ENCODE measurements at places on chromosomes 6 and 20. TPM values are rescaled to one million over a fixed set of nuclear protein-coding genes. Genes with fewer than 3 reads are reported as not detected.

GRCh38 chr20:9258901-9259300 is 190.0 kb downstream of the PLCB4 start:
- no peaks in the 10 kb centered on the region for H3K27me3 ChIP-seq
- no peak overlapping the region for H3K4me3 ChIP-seq
- no peak for DNase-seq
- no peaks in the 10 kb centered on the region for H3K36me3 ChIP-seq
- no peak overlapping the region for H3K27ac ChIP-seq
- no peaks in the 10 kb centered on the region for H3K4me1 ChIP-seq

GRCh38 chr6:75201901-75202672 is 3.8 kb downstream of the COL12A1 start:
- peak overlapping the region; percentile 76 for H3K27ac ChIP-seq
- no peaks in the 10 kb centered on the region for H3K36me3 ChIP-seq
- peak overlapping the region; percentile 59 for H3K4me3 ChIP-seq
- peaks cover 32% of the 10 kb centered on the region for H3K4me1 ChIP-seq

DNA sequence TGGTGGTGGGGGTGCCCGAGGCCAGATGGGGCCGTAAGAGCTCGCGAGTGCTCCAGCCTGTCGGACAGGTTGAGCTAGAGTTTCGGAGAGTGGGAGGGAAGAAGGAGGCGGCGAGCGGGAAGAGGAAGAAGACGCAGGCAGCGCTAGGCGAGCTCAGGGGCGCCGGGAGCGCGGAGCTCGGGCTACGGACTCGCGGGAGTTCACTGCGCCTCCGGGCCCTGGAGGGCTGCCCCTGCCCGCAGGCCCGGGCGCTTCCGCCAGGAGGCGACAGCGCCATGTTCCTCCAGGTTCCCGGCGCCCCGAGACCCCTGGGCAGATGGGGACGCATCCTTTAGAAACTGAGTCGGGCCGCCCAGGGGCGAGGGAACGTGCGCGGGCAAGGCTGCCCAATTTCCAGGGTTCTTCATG is 984 bp downstream of the TFAP2C start:
- DNase-seq: peak; percentile 54
- peaks cover 4% of the 10 kb centered on the region for H3K4me1 ChIP-seq
- H3K27me3 ChIP-seq: no peaks in the 10 kb centered on the region
- H3K36me3 ChIP-seq: peaks cover 5% of the 10 kb centered on the region
- peak overlapping the region; percentile 65 for H3K27ac ChIP-seq

DNA sequence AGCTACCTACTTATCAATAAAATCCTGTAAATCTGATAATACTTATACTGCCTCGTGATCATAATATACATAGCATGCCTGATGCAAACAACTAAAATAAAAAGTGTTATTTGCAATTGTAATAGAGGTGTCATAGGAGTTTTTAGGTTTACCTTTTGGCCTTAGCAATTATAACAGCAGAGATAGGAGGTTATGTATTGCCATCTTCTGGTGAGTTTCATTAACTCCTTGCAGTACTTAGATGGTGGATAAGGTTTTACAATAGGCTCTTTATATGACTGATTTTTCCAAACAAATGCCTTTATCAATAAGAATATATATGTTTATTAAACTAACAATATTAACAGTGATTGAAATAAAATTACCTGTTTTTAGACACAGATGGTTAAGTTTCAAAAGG is 27.8 kb upstream of the MYCT1 start:
- no peaks in the 10 kb centered on the region for H3K36me3 ChIP-seq
- peak; percentile 33 for DNase-seq
- H3K4me3 ChIP-seq: no peak overlapping the region
- no peaks in the 10 kb centered on the region for H3K27me3 ChIP-seq
- no peaks in the 10 kb centered on the region for H3K4me1 ChIP-seq

GRCh38 chr20:43895235-43895634 is 19.4 kb upstream of the TOX2 start:
- no peak overlapping the region for H3K27ac ChIP-seq
- no peaks in the 10 kb centered on the region for H3K4me1 ChIP-seq
- H3K27me3 ChIP-seq: no peaks in the 10 kb centered on the region
- DNase-seq: no peak
- no peaks in the 10 kb centered on the region for H3K36me3 ChIP-seq

- H3K27ac ChIP-seq: peak overlapping the region; percentile 25
- H3K36me3 ChIP-seq: no peaks in the 10 kb centered on the region
- peak; percentile 73 for DNase-seq
- peak overlapping the region; percentile 35 for H3K4me3 ChIP-seq
- peaks cover 10% of the 10 kb centered on the region for H3K4me1 ChIP-seq
Measured at GRCh38 chr6:28988536-28989311, 16.4 kb downstream of the ZNF311 start.

- no peaks in the 10 kb centered on the region for H3K4me1 ChIP-seq
- H3K27me3 ChIP-seq: no peaks in the 10 kb centered on the region
- H3K27ac ChIP-seq: no peak overlapping the region
Measured at GRCh38 chr6:91761621-91762020, 1174.7 kb upstream of the MAP3K7 start.

DNA sequence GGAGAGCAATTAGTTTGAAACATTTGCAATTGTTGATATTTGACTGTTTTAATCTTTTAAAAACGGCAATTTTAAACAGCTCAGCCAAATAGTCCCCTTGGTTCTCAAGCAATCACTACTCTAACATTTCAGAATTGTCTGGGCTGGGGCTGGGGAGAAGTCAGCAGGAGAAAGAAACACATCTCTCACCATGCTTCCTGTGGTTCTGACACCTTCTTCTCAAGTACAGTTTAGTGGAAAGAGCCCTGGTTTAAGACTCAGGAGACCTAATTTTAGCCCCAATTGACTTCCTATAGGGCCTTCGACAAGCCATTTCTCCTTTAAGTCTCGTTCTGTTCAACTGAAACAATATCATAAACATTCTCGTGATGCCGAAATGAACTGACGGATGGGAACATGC is 168.4 kb upstream of the CDYL start:
- peaks cover 19% of the 10 kb centered on the region for H3K27me3 ChIP-seq
- no peak for DNase-seq
- no peak overlapping the region for H3K4me3 ChIP-seq
- peaks cover 15% of the 10 kb centered on the region for H3K4me1 ChIP-seq
- H3K27ac ChIP-seq: no peak overlapping the region

- no peaks in the 10 kb centered on the region for H3K4me1 ChIP-seq
- no peak within 1 kb of the TSS for H3K4me3 ChIP-seq
- H3K27ac ChIP-seq: no peak within 1 kb of the TSS
Measured at GRCh38 chr6:166586424-166587156, at the start of gene RAMACL. Gene RAMACL, minus strand, starts transcription at chr6:166586678. Its CDS starts 201 bp downstream, at chr6:166586477.

GRCh38 chr6:62286470-62286843 is 432 bp upstream of the KHDRBS2 start:
- no peaks in the 10 kb centered on the region for H3K27me3 ChIP-seq
- H3K4me1 ChIP-seq: no peaks in the 10 kb centered on the region
- H3K4me3 ChIP-seq: no peak overlapping the region
- no peak overlapping the region for H3K27ac ChIP-seq
- no peaks in the 10 kb centered on the region for H3K36me3 ChIP-seq

- H3K4me3 ChIP-seq: no peak overlapping the region
- H3K27ac ChIP-seq: no peak overlapping the region
- no peaks in the 10 kb centered on the region for H3K4me1 ChIP-seq
Measured at GRCh38 chr6:137351890-137352289, 132.7 kb upstream of the IFNGR1 start.

DNA sequence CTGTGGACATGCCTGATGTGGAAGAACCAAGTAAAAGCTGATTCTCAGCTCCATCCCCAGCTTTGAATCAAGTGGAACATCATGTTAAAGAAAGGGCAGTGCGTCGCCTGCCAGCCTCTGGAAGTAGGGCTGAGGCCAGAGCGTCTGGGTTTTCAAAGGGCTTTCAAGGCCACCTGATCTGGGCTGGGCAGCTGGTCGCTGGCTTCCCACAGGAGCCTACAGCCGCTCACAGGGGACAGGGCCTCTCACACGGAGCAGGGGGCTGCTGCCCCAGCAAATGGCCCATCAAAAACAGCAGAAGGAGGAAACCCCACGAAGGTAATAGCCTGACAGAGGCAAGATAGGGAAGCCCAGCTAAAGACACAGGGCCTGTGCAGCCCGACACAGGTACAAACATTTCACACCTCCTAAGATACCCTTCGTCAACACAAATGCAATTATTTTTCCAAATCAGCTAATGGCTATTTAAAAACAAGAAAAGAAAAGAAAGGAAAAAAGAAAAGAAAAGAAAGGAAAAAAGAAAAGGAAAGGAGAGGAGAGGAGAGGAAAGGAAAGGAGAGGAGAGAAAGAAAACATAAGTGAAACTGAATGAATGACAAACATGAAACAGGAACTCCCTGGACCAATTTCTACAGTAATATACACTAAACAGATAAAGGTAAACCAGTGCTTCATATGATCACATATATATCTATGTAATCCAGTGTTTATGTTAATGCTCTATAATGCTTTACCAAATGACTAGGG is 24.8 kb downstream of the RRBP1 start:
- H3K36me3 ChIP-seq: peaks cover 16% of the 10 kb centered on the region
- no peaks in the 10 kb centered on the region for H3K4me1 ChIP-seq
- H3K27ac ChIP-seq: no peak overlapping the region
- no peak overlapping the region for H3K4me3 ChIP-seq

DNA sequence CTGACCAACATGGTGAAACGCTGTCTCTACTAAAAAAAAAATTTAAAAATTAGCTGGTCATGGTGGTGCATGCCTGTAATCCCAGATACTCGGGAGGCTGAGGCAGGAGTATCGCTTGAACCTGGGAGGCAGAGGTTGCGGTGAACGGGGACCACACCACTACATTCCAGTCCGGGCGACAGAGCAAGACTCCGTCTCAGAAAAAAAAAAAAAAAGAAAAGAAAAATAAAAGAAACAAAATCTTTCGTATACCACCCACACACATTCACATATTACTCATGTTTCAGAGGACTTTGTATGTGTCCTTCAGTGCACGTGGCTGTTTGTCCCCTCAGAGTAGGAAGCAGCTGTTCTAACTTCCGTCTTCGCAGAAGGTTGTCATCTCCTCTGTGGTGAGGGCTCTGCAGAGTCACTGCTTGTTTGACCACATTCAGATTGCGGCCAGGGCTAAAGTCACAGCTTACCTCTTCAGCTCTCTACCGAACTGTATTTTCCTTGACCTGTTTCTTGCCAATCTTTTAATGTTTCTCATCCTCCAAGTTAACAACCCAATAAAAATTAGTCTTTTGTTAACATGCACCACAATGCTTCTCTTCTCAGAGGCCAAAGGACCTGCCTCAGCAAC is 36.6 kb upstream of the HIVEP1 start:
- no peaks in the 10 kb centered on the region for H3K27me3 ChIP-seq
- H3K27ac ChIP-seq: no peak overlapping the region
- no peaks in the 10 kb centered on the region for H3K4me1 ChIP-seq
- H3K4me3 ChIP-seq: no peak overlapping the region
- DNase-seq: no peak

DNA sequence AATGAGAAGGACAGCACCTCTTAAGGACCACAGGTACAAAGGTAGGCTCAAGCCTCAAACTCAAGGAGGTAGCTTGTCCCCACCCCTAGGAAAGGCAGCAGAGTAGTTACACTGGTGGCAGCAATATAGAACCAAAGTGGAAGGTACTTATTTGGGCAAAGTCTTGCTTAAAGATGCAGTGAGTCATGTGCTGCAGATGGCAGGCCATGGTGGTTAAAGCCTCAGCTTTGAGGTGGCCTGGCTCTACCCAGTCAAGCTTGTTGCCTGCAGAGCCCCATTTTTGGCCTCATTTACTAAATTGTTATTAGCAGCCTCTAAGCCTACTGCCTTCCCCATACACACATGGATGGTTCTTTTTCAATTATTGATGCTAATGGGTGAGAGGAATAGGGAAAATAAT is 146.0 kb downstream of the ELOVL4 start:
- DNase-seq: no peak
- H3K4me3 ChIP-seq: no peak overlapping the region
- H3K36me3 ChIP-seq: no peaks in the 10 kb centered on the region
- H3K4me1 ChIP-seq: no peaks in the 10 kb centered on the region
- no peak overlapping the region for H3K27ac ChIP-seq

DNA sequence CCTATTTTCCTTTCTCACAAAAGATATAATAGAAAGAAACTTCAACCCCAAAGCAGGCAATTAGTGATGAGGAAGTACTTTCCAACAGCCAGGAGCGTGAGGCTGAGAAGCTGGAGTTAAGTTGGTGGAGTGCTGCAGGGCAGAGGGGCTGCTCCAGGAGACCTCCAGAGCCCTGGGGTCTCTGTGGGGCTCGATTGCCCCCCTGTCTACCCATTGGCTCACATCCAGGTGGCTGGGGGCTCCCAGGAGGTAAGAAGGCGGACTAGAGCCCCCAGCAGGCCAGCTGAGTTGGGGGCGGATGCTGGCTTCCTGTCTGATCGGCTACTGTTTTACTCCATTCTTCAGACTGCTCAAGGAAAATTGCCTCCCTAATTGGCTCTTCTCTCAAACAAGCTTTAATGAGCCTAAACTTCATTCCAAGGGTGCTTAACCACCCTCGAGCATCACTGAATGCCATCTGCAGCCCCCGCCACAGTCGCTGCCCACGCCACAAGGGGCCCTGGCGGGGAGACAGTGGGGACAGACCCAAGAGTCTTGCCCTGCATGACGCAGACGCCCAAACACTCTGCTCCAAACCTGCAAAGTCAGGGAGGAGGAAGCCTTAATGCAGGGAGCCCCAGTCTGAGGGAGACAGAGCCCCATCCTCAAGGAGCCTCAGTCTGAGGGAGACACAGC is 78.6 kb downstream of the MDGA1 start:
- H3K27me3 ChIP-seq: no peaks in the 10 kb centered on the region
- no peaks in the 10 kb centered on the region for H3K36me3 ChIP-seq
- DNase-seq: no peak
- no peak overlapping the region for H3K27ac ChIP-seq
- peaks cover 47% of the 10 kb centered on the region for H3K4me1 ChIP-seq

DNA sequence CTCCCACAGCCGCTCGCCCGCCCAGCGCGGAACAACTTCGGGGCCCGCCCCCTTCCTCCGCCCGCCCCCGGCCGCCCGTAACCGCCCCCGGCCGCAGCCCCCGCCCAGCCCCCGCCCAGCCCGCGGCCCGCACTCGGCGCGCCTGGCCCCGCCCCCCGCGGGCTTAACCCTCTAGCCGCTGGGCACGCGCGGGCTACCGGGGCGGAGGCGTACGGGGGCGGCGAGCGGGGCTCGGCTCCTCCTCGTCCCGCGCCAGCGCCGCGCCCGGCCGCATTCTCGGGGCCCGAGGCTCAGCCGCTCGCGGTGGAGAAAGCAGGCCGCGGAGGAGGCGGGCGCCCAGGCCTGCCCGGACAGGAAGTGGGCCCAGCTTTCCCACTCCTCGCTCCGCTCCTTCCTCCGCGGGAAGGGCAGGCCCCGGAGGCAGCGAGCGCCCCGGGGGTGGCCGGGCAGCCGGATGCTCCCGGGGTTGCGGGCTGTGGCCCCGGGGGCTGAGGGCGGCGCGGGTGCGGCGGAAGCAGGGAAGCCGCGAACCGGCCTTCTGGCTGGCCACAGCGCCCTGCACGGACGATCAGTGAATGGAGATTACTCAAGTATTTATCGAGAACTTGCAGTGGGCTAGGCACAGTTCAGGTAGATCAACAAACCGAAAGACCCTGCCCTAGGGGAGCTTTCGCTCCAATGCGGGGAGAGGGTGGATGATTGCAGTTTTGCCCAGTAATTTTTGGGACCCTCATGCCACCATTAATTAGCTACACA is at the start of gene TRAM2:
Gene TRAM2 (minus strand): TSS at position 39 of the 756 bp plus-strand sequence. CDS start 145 bp downstream, outside the sequence.
- no peaks in the 10 kb centered on the region for H3K27me3 ChIP-seq
- H3K4me3 ChIP-seq: peak within 1 kb of the TSS; percentile 74
- H3K27ac ChIP-seq: peak within 1 kb of the TSS; percentile 74
- H3K36me3 ChIP-seq: no peaks in the 10 kb centered on the region
- H3K4me1 ChIP-seq: peaks cover 34% of the 10 kb centered on the region
- DNase-seq: peak; percentile 27

CAGE1 gene
- total RNA-seq: 0.20 TPM

GTSF1L gene
- not detected for total RNA-seq

ADTRP gene
- 0.86 TPM for total RNA-seq

TFAP2D gene
- total RNA-seq: not detected
